ENCODE measurements at places on chromosomes 12 and 14.

GRCh38 chr14:60721326-60722106, 2.6 kb downstream of the SIX4 start:
- peak; percentile 62 for DNase-seq

DNA sequence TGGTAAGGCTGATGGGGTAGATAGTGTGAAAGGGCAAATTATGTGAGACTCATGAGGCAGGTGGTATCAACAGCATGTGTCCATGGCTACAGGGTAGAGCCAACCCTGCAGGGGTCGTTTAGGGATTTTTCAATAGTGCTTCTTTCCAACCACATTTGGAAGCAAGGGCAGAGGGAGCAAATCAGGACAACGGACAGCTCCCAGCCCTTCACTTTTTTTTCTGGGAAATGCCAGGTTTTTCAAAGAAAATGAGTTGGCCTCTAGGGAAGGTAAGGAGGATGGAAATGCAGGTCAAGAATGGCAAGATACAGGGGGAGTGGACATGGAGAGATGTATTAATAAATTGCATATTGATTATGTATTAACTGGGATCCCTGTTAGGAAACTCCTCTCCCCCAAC, 4.9 kb upstream of the CMA1 start:
- DNase-seq: no peak

- DNase-seq: no peak
These were observed 358.1 kb downstream of the ADGRD1 start for GRCh38 chr12:131311764-131312163.

- no peak for DNase-seq
These were observed 6.7 kb downstream of the CIT start for GRCh38 chr12:119870457-119870856.

DNA sequence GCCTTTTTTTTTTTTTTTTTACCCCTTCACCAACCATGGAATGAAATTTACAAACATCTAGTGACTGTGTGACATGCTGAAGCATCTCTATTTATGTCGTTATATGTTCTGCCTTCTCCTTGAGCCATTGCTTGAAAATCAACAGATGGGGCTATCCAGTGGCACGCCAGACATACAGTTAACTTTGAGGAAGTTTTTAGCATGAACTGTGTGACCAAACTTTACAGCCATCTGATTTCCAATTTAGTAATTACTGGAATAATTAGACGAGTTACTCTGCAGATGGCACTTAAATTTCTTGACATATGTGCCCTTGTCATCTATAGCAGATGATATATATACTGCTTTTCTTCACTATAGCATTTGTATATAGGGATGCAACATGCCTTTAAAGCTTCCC, 192.1 kb downstream of the SNAPC1 start:
- no peak for DNase-seq

GRCh38 chr12:1838205-1838993, 18.0 kb downstream of the LRTM2 start:
- DNase-seq: no peak

DNA sequence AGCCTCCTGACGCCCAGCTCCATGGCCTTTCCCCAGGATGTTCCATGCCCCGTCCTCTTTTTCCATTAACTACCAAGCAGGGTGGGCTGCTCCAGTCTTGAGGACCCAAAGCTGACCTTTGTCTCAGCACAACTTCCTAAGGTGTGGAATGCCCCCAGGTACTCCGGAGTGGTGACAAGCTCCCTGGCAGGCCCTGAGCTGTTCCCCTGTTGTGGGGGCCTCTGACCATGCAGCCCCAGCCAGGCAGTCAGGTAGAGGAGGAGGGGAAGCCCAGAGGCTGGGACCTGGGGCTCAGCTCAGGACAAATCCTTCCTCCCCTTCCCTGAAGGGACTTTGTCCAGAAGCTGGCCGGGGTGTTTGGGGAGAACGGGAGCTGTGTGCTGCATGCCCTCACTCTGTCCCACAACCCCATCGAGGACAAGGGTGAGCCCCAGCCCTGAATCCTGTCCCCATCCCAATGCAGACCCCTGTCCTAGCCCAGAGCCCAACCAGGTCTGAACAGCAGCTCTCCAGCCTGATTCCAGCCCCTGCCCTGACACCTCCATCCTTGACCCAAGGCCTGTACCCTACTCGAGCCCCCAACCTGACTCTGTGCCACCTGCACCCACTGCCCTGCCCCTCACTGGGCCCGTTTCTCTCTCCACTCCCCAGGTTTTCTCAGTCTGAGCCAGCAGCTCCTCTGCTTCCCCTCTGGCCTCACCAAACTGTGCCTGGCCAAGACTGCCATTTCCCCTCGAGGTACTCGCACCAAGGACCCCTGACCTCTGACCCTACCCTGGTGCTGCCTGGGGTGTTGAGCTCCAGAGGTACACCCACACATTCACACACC, 4.4 kb downstream of the CARMIL3 start:
- DNase-seq: no peak

GRCh38 chr12:27462851-27463250, 16.3 kb downstream of the SMCO2 start:
- no peak for DNase-seq

All from activated CD4-positive, alpha-beta T cell treated with anti-CD3 and anti-CD28 coated beads, Interleukin-2, amount 50 U/mL, for 1 hour (primary cell).